ENCODE measurements at places on chromosomes 1 and 21.

- no peak for DNase-seq
These were observed 70.9 kb upstream of the PLA2G4A start for GRCh38 chr1:186757851-186758250.

DNA sequence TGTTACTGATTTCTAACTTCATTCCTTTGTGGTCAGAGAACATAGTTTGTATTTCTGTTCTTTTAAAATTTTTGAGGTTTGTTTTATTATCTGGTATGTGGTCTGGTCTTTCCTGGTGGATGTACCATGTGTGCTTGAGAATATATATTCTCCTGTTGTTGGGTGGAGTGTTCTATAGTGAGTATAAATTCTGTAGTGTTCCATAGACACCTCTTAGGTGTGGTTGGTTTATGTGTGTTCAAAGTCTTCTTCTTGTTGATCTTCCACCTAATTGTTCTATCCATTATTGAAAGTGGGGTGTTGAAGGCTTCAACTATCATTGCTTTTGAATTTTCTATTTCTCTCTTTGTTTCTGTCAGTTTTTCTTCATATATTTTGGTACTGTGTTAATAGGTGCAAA lies 20.1 kb downstream of the PPP2R5A start:
- DNase-seq, result no peak

GRCh38 chr1:181898773-181899172 lies 162.7 kb downstream of the ZNF648 start:
- DNase-seq, result no peak

GRCh38 chr1:37485902-37486679 lies 11.7 kb downstream of the ZC3H12A start:
- no peak for DNase-seq

- DNase-seq, result no peak
These were observed 1160.8 kb upstream of the B3GALT2 start for GRCh38 chr1:194347200-194347599.

GRCh38 chr21:34345892-34346291 lies 17.9 kb upstream of the KCNE2 start:
- no peak for DNase-seq

DNA sequence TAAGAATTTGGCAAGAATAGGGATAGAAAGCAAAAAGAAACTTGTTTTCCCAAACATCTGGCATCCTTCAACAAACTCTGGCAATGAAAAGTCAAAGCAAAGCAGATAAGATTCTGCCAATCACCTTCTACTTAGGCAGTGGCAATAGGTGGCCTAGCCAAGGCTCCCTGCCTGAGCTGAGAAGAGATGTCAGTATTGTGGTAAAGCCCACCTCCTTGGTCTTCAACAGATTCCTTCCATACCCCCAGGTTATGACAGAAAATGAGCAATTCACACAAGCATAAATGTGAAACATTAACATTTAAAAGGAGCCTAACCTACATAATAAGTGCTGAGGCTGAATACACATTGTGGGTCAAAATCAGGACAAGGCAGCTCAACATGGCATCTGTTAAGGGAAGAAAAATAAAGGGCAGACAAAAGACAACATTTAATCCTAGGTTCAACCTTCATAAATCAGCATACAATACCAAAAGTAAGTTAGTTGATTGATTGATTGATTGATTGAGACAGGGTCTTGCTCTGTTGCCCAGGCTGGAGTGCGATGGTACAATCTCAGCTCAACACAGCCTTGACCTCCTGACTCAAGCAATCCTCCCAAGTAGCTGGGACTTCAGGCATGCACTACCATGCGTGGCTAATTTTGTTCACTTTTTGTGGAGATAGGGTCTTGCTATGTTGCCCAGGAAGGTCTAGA lies 123.1 kb downstream of the AKT3 start:
- DNase-seq, result no peak

DNA sequence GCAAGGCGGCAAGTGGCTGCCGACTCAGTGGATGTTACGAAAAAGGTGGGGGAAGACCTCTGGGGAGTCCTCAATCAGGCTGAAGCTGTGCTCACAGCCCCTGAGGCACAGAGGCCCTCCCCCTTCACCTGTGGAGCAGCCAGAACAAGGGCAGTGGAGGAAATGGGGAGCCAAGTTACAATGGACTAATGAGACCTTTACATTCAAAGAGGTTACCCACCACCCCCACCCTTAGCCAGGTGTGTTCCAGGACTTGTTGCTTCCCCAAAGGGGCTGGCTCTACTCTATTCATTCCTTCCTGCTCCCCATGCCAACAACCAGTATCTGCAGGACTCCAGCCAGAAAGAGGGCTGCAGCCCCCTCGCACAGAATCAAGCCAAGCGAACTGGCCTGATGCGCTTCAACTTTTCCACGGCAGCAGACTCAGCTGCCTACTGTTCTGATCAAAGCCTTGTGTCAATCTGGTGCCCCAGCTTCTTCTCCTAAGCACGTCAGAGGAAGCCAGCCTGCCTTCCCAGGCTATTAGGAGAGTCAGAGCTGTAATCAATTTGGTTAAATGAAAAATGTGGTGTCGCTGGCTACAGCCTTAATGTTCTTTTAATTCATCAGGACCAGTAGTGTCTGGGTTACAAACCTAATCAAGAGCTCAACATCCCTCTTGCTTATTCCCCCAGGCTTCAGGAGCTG lies 1.8 kb upstream of the SYT2 start:
- DNase-seq, result no peak

- no peak for DNase-seq
These were observed 8.1 kb upstream of the ADCY10 start for GRCh38 chr1:167922023-167922422.

GRCh38 chr1:179145521-179145920 lies 63.7 kb downstream of the TOR3A start:
- DNase-seq, result no peak

DNA sequence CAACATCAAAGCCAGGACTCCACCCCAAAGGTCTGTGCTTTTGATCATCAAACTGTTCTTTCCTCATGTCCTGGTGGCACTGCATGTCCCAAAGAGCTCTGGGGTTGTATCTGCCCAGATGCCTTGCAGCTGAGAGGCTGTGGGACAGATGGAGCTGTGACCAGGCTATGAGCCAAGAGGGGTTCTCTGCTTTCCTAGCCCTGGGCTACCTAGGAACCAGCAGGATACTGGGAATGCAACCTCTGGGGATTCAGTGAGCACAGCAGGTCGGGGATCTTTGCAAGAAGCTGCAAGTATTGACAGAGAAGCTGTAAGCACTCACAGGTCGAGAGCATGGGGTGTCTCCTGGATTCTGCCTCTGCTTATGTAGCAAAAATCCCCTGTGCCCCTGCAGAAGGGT lies 186.6 kb downstream of the GRIK3 start:
- DNase-seq, result no peak

DNA sequence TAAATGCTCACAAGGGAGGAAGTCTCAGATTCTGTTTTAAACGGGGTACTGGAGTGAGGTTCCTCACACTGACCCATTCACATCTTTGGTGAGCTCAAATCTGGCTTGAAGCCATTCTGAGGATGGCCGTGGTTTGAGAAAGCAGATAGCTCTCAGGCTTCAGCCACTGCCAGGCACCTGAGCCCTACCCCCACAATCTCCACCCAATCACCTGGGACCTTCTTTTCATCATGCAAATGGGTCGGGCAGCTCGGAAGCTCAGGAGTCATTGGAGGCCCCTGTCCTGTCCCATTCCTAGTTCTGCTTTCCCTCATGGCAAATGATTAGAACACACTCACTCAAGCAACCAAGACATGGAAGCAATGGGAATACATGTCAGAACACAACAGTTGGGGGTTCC lies 141.4 kb upstream of the ETS2 start:
- no peak for DNase-seq

DNA sequence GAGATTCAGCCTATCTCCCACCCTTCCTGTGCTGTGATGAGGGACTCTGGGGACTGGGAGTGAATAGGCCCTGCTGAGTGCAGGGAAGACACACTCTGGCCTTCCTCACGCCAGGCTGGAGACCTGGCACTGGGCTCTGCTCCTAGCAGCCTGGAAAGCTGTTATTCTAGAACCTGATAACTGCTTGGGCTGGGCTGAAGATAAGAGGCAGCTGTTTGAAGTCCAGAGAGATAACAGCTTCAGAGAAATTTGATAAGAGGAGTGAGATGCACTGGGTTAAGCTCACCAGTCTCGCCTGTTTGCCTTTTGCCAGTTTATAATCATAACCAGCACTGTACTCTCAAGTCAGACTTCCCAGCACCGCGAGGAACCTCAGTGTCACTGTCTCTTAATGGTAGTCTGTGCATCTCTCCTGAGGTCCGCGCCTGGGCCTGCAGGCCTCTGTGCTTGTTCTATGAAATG lies 46.6 kb upstream of the GPR37L1 start:
- DNase-seq, result no peak

GRCh38 chr1:65319754-65320153 lies 10.4 kb downstream of the DNAJC6 start:
- DNase-seq, result no peak

GRCh38 chr1:164792410-164793004 lies 233.5 kb downstream of the PBX1 start:
- no peak for DNase-seq

All from NCI-H2107 (cell line).